Hematopoietic multipotent progenitor cell treated with erythropoietin and hydrocortisone succinate and interleukin-3 and kit ligand, for 4 days (in vitro differentiated cells): ENCODE measurements at places on chromosomes 6 and 20.

DNA sequence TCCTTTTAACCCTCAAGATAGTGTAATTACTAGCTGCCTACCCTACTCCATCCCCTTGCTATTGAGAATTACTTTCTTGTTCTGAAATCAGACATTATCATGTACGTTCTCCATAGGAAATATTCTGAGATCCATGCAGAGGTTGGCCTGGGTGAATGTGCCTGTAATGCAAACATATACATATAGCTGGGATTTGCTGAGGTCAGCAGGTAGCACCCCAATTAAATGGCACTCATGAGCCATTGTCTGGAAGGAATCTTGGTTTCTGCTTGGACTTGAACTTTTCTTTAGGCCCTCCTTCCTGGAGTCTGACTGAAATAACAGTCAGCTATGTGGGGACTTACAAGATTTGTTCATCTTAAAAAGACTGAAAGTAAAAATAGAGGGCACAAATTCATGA, 3.7 kb downstream of the HLA-DQB2 start:
- DNase-seq = no peak

DNA sequence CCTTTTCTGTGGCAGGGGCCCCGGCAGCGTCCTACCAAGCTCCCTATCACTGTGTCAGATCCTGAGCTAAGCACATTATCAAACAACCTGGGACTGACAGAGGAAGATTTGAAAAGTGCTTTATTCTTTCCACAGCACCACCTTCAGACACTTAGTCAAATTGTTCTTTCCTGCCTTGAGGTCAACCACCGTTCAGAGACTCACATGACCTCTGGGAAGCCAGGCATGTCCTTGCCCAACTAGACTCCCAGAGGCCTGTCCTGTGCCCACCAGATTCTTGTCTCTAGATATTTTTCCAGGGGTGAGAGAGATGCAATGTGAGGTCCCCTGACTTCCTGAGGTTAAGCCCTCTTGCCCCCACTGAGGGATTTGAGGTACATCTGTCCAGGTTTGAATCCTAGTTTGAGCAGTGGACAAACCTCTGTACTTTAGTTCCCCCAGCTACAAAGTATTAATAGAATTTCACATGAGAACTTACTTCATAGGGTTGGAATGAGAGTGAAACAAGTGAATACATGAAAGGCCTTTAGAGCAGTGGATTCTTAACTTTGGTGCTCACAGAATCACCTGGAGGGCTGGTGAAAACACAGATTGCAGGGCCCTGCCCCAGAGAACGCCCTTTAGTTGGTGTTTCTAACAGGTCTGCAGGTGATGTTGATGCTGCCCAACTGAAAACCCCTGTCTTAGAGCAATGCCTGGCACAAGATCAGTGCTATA, 179.8 kb downstream of the CLIC5 start:
- no peak for DNase-seq

DNA sequence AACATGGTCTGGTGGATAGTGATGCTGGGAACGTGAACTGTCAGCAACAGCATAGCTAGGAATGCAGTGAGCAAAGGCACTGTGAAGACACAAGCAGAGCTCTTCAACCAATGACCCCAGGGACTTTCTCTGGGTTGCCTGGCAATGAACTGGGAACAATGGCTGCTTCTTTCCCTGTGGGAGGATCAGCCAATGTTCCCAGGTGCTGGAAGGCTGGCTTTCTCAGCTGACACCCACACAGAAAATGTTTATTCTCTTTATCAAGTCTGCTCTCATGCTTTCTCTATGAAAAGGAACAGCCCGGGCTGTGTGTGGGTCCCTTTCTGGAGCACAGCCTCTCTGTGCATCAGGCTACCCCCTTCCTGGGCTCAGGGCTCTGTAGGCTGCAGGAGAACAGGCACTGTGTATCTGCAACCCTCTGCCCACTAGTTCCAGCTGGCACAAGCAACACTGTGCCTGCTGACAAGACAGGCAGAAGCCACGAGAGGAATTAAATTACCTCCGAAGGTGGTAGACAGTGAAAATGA, 54.2 kb downstream of the HFE start:
- no peak for DNase-seq

DNA sequence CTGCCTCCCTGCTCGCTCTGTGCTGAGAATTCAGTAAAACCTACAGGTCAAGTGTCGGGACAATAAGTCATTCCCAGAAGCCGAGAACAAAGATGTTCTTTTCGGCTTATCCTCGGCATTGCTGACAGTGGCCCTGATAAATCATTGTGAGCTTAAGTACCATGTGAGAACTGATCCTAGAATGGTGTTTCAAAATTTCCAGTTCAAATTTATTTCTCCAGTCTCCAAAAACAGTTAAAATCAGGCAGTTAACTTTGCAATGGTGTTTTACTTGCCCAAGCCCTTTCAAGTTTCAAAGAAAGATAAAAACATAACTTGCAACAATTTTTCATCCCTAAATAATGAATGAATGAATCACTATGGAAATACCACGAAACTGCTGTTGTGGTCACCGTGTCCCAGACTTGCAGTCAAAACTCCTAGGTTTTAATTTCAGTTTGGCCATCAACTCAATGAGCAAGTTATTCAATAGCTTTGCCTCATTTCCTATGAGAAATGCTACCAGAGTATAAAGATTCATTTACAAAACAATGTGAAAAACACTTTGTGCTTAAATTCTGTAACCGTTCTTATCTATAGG, 4.3 kb downstream of the ATP5F1E start:
- no peak for DNase-seq

GRCh38 chr20:39880890-39881289, 808.1 kb downstream of the MAFB start:
- DNase-seq = peak; percentile 28

DNA sequence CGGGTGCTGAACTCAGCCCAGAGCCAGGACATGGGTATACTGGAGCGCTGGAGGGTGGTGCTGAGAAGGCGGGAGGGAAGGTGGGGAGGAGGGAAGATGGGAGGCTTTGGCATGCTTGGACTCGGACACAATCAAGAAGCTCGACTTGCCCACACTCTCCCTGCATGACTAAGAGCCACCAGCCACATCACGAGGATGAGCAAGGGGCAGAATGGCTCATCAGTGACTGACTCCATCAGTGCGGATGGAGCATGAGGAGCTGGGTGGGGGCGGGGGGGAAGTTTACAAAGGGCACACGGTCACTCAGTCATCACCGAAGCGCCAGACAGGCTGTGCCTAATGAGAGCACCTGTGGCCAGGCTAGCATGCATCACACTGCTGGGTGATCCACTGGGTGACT, 222.8 kb downstream of the KIF16B start:
- DNase-seq = no peak

- DNase-seq = no peak
Observed at GRCh38 chr6:125931733-125932450, 24.7 kb upstream of the HINT3 start.

DNA sequence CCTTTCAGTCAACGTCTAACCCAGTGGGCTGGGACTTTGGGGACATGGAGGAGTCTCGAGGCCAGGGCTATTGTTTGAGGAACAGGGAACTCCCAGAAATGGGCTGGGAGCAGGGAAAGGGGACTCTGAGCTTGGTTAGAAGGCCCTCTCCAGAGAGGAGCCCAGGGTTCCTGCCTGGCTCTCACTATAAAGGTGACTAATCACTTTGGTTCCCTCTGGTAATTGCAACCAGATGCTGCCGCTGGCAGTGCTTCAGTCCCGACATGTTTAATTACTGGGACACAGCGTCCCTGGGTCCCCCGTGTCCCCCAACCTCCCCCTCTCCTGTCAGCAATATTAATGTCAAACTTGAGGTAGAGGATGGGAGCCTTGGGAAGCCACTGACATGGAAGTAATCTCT, 5.0 kb upstream of the GDF5 start:
- DNase-seq = no peak

DNA sequence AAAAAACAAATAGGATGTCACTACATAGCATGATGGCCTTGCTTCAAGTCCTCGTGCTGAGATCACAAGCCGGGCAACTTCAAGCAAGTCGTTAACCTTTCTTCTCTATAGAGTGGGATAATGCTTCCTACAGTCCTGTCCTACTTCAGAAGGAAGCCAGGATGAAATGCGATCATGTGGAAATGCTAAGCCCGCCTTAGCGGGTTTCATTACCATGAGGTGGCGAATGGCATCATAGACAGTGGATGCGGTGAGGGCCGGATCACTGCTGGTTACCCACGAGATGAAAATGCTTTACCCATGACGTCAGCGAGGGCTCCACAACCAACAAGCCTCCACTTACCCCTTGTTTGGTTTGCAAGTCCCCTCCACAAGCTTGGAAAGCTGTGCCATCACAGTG, 206.4 kb downstream of the TBXT start:
- no peak for DNase-seq

DNA sequence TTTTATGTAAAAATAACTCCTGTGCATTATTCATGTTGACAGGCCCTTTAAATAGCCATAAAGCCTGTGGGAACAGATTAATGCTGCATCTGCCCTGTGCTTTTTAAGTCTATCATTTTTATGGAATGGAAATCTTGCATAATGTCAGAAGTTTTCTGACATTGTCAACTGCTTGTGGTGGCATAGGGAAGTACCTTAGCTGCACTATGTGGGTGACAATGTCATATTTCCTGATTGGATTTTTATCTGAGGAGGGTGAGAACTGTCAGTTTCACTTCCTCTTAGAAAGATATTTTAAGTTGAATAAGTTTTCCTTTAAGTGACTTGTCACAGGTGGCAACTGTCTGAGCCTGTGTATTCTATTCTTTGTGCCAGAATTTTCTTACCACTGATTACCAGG, 267.9 kb downstream of the PLCB1 start:
- peak; percentile 87 for DNase-seq

GRCh38 chr20:46009816-46010215, 1.1 kb downstream of the MMP9 start:
- DNase-seq = no peak

GRCh38 chr6:6470123-6470522, 118.4 kb upstream of the LY86 start:
- DNase-seq = no peak

GRCh38 chr6:151322570-151322969, 68.8 kb downstream of the ZBTB2 start:
- no peak for DNase-seq

GRCh38 chr6:35508542-35508941, 4.2 kb downstream of the TULP1 start:
- DNase-seq = no peak

- no peak for DNase-seq
Observed at GRCh38 chr6:24708612-24709011, 10.3 kb downstream of the C6orf62 start.

DNA sequence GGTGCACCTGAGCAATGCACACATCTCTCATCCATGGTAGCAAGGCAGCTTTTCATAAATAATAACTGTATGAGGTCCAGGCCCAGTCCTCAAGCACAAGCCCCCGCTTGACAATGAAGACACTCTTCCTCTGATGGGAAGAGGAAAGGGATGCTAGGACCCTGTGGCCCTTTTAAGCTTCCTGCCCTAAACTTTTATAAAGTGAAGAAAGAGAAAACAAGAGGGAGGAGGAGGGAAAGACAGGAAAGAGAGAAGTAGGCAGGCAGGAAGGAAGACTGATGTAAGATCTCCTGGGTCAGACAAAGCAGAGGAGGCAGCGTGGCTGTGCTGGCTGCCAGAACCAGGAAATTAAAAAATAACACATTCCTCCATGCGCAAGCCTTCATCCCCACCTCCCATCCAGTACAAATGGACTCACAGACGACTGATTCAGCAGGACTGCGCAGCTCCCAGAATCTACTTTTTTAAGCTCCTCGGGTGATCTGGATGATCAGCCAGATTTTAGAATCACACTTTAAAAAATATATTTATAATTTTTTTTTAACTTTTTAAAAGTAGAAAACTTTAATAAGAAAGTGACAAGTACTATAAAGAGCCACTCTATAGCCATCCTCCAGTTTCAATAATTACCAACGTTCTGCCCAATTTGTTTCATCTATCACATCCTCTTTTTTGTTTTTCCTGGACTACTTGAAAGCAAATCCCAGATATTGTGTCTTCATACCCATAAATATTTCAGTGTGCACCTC, 16.5 kb downstream of the TNFAIP3 start:
- DNase-seq = peak; percentile 52

DNA sequence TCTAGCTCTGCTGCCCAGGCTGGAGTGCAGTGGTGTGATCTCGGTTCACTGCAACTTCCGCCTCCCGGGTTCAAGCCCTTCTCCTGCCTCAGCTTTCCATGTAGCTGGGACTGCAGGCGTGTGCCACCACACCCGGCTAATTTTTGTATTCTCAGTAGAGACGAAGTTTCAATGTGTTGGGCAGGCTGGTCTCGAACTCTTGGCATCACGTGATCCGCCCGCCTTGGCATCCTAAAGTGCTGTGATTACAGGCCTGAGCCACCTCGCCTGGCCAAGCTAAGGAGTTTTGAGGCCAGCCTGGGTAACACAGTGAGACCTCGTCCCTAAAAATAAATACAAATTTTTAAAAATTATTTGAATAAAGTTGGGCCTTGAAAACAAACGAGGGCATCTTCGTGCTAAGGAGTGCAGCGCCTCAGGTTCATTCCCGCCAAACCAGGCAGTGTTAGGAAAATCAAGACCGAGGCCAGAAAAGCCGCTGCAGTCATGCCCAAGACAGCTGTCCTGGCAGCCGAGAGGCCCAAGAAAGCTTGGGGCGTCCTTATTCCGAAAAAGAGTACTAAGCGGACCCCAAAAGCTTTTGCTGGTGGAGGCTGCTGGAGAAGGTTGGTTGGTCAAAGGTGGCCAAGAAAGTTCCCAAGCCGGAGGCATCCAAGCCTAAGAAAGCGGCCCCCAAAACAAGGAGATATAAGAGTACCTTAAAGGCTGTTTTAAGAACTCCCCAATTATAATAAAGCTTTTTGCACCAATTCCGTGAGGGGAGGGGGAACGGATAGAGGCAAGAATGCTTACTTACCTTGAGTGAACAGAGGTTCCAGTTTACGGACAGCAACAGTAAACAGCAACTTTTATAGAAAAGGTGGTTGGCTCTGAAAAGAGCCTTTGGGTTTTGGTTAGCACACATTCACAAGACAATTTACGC, 109.0 kb downstream of the HFE start:
- peak; percentile 83 for DNase-seq

GRCh38 chr20:20737158-20737557, 24.7 kb upstream of the RALGAPA2 start:
- peak; percentile 78 for DNase-seq

DNA sequence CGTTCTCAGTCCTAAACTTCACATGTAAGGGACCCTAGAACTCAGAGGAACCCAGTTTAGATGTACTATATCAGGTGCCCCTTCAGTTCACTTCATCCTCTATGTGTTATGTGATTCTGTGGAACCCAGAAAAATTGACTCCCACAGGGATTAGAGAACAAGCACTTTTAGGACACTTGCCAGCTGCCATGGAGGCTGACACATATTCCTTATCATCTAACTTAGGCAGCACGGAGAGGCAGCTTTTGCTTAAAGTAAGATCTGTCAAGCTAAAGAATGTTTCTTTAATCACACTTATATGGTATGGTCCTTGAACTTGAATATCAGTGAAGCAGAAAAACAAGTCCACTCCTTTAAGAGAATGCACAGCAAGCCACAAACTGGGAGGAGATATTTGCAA, 701.5 kb upstream of the ID4 start:
- DNase-seq = no peak

GRCh38 chr20:28562510-28562898, 2695.0 kb upstream of the DEFB115 start:
- DNase-seq = no peak
